ENCODE measurements at places on chromosomes 3 and 15. TPM values are rescaled to one million over a fixed set of nuclear protein-coding genes. Genes with fewer than 3 reads are reported as not detected.

DNA sequence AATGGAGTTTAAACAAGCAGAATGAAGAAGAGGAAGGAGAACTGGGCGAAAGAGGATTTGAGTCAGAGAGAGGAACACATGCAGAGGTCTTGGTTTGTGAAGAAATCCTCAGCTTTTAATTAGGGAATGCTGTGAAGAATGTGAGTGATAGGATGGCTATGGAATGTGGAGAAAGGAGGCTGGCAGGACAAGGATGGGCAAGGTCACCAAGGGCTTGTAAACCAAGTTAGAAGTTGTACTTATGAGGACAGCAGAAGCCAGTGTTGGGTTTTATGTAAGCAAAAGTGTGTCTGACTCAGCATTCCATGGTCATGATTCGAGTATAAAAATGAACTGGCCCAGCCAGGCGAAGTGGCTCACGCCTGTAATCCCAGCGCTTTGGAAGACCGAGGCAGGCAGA lies 60.0 kb upstream of the IL12A start:
- DNase-seq, result peak; percentile 98

GRCh38 chr15:50747523-50747922 lies 18.0 kb downstream of the SPPL2A start:
- DNase-seq, result no peak

GRCh38 chr3:133361435-133361834 lies 38.4 kb upstream of the BFSP2 start:
- no peak for DNase-seq

DNA sequence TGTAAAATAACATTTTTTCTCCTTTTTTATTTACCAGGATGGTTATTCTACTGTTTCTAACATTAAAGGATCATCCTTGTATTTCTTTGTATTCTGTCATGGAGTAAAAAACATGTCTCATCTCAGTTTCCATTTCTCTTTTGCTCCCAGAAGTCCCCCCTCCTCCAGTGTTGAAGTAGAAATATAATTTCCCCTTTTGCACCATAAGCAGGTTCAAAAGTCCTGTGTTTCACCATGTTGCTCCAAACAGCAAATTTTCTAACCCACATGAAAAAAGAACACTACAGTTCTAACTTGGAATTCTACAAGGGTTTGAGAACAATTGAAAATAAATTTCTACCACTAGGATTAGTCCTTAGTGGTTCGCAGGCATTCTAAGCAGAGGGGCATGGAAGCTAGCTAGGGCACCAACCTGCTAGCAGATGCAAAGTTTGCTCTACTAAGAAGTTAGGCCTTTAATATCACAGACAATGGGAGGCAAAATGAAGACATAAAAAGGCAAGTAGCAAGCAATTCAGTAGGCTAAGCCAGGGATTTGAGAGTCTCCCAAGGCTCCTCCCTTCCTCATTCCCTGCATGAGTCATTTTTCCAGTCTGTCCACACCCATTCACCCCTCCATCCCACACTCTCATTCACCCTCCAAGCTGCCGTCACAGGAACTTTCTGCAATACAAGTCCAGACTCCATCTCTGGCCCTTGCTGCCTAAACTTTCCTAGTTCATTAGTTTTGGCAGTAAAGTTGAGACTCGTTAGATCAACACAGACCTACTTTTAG lies 2.3 kb upstream of the MBNL1 start:
- DNase-seq, result peak; percentile 96

DNA sequence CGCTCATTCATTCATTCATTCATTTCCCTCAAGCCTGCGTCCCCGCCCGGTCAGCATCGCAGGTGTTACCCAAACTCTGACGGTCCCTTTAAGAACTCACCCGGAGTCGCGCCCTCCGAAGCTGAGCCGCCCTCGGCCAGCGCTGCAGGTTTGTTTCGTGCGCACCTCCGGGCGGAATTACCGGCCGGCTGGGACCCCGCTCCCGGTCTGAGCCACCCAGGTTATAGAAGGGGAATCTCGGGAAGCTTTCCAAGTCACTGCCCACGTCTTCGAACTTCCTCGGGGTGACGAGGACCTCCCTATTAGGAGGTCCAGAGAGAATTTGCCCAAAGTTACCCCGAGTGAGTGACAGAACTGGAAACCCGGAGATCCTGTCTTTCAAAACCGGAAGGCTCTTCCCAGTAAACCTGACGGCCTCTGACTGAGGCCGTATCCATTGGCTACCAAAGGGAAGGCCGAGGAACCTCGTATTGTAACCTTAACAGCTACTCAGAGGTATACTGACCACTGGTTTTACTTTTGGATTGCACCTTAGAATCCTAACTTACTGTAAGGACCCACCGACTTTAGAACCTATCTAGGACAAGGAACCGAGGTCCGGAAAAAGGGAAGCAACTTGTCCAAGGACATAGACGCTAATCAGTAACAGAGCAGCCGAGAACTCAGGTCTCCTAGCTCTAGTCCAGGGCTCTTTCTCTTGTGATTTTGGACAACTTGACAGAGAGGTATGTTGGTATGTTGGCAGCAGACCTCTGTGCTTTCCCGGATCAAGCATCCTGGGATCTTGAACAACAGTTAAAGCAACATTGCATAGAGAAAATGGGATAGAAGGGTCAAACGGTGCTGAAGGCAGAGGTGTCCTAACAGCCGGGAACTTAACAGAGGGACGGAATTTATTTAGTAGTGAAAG lies 788 bp upstream of the DLG1 start:
- DNase-seq, result no peak

The LDHAL6B gene
- total RNA-seq, result not detected

DNA sequence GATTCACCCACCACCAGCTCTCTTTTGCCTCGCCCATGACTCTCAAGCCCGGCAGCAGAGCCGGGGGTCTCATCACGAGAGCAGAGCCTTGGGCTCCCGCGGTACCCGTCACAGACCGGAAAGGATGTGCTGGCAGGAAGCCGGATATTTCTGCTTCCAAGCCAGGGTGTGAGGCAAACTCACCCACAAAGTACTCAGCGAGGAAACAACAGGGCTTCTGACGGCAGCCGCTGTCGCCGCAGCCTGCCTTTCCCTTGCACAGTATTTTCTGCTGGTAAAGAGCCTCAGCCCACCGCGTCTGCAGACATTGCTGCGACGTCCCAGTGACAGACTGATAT lies 119.9 kb downstream of the NSMCE3 start:
- DNase-seq, result no peak

The LRRN1 gene
- under 0.01 TPM for total RNA-seq

- DNase-seq, result peak; percentile 30
Measured at GRCh38 chr3:69439643-69440270, 53.9 kb upstream of the FRMD4B start.

- peak; percentile 52 for DNase-seq
Measured at GRCh38 chr3:184154885-184155643, at the start of gene DVL3. TSS of gene DVL3 (plus strand) at chr3:184155377. CDS start at chr3:184155636, 259 bp downstream.

DNA sequence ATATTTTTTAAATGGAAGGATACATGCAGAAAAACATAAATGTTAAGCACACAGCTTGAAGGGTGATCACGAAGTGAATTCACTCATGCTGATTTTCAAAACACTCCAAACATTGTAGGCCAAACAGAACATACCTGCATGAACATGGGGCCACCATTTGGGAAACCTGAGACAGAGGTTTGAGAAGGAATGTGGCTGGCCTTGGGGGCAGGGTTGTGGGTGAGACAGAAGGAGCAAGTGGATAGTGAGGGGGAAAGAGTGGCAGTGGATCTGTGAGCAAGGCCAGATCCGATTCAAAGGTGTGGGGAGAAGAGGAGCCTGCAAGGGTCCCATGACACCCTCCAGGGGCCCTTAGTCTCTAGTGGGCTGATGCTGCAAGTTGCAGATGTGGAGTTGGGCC lies 94.9 kb downstream of the HMG20A start:
- no peak for DNase-seq

The GALNT15 gene
- 14.7 TPM for total RNA-seq

The PPP1R14D gene
- total RNA-seq, result not detected

DNA sequence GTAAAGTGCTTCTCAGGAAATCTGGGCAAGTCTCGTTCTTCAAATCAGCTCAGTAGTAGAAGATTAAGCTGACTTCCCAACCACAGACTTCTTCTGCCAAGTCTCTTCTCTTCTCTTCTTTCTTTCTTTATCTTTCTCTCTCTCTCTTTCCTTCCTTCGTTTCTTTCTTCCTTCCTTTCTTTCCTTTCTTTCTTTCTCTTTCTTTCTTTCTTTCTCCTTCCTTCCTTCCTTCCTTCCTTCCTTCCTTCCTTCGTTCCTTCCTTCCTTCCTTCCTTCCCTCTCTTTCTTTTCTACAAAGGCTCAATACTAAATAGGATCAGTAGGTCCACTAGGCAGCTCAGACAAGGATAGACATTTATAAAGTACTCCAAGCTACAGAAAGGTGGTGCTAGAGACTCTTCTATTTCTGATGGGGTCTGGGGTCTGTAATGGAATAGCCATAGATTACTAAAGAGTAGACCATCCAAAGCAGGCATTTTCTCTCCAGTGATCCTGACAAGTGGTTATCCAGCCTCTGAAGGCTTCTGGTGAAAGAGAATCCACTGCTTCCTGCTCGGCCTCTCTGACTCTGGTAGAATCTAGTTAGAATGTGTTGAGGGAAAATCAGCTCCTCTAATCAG lies 100.8 kb downstream of the TPRG1 start:
- no peak for DNase-seq

- peak; percentile 70 for DNase-seq
Measured at GRCh38 chr3:172285844-172286243, 162.4 kb downstream of the GHSR start.

DNA sequence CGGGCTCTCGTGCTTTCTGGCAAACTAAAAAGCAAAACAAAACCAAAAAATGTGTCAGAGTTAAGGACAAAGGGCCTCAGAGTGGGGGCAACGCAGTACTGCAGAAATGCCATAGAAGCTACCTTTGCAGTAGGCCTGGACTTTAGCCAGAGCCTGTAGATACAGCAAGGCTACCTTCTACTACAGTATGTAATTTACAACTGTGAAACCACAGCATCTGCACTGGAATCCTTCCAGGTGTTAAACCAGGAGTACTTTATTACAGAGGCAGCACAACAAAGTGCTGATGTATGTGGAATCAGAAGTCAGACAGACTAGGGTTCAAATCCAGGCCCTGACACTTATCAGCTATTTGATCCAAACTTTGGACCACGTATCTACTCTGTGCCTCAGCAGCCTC lies 34.9 kb downstream of the RUBCN start:
- no peak for DNase-seq

DNA sequence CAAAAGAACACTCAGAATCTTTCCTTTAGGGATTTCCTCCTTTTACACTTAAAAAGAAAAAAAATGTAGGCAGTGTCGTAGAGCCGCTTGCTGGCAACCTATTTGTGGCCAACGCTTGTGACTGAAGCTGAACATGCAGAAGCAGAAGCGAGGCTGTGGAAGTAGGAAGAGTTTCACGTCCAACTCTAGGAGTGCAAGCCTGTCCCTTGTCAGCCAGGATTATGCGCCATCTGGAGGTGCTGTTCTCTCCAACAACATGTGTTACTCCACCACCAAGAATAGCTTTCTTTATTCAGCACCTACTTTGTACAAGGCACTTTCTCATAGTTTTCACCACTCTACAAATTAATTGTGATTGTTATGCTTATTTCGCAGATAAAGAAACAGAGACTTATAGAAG lies 223.2 kb upstream of the LMCD1 start:
- DNase-seq, result no peak

The GABRR3 gene
- total RNA-seq, result not detected

DNA sequence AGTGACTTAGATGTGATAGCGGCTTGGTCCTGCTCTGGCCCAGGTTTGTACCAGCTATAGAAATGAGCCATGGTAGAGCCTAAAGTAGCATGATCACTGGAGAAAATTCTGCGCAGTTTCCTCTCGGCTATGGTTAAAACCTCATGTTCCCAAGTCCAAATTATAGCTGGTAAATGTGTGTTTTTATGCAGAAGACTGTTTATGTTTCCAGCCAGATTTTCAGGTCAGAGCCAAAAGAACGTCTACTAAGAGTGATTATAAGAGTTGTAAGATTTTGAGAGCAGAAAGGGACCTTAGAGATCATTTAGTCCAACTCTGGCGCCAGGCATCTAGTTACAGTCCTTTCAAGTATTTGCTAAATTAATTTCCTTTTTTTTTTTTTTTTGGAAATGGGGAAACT lies 333.7 kb downstream of the LPP start:
- no peak for DNase-seq

The CCR5 gene
- not detected for total RNA-seq

GRCh38 chr3:1969281-1969680 lies 129.4 kb upstream of the CNTN4 start:
- no peak for DNase-seq

The MST1R gene
- not detected for total RNA-seq

The GOLGA8N gene
- total RNA-seq, result 0.83 TPM

GRCh38 chr3:24019585-24019984 lies 74.5 kb downstream of the NR1D2 start:
- DNase-seq, result no peak

DNA sequence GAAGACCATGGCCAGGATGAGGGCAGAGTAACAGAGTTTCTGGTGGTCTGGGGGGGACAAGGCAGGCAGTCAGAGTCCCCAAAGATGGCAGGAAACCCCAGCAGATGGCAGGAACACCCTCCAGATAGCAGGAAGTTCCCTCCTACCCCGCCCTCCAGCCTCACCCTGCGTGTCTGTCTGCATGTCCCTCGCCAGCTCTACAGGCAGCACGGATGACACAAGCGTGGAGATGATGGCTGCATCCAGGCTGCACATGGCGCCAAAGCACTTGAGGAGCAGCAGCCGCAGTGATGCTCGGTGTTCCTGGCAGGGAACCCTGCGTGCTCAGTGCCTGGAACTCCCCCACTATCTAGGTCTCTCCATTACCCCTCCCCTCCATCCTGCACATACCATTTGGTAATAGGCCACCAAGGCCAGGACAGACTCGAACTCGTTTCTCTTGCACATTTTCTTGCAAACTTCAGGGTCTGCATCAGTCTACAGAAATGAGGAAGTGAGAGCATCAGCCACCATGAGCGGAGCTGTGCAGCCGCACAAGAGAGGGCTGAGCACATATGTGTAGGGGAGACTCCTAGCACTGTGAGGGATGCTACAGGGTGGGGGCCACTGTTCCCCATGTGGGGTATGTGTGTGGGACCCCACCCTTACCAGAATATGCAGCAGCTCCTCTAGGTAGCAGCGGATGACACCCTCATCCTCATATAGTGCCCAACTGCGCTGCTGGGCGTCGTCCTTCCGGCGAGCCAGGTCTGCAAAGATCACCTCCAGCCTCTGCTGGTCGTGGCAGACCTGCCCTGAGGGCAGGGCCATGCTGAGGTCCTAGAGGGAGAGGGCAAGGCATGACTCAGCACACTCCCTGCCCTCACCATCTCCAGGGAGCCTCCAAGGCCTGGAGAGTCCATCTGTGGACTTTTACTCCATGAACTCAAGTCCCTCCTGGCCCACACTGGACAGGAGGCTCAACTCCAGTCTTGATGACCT lies 6.0 kb downstream of the NCKIPSD start:
- no peak for DNase-seq

Measured in IMR-90 (cell line).